D341Med (cell line): ENCODE measurements at places on chromosomes 2 and 18.
A peak's percentile ranks its signal among the peaks of the same experiment; 100 is the strongest.

DNA sequence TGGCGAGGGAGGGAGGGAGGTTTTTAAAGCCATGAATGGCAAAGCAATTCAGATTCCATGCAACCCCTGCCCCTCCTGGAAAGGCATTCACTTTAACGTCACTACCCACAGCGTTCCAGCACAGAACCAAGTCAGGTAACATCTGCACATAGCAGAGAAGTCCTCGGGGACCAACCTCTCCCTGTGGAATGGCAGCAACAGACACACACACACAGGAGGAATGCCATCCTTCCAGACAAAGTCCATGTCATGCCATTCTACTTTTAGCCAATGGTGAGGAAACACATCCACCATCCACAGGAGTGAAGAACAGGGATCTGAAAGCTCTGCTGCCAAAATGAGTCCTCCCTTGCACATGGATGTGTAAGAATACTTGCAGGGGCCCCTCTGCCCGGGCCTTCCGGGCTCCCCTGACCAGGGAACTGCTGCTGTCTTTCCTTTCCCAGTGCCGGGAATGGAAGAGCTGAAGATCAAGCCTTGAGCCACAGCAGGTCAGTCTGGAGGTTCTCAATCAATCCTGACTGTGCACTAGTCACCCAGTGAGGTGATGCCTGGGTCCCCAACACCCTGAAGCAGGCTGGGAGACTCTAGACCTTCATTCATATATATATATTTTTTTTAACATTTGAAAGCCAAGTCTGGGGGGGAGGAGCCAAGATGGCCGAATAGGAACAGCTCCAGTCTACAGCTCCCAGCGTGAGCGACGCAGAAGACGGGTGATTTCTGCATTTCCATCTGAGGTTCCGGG lies 63.7 kb downstream of the UXS1 start:
- DNase-seq, result no peak

GRCh38 chr2:199471443-199472057 lies 13.8 kb upstream of the SATB2 start:
- peak; percentile 89 for DNase-seq

- DNase-seq, result no peak
These were observed 101.3 kb downstream of the CDC42EP3 start for GRCh38 chr2:37569986-37570679.

DNA sequence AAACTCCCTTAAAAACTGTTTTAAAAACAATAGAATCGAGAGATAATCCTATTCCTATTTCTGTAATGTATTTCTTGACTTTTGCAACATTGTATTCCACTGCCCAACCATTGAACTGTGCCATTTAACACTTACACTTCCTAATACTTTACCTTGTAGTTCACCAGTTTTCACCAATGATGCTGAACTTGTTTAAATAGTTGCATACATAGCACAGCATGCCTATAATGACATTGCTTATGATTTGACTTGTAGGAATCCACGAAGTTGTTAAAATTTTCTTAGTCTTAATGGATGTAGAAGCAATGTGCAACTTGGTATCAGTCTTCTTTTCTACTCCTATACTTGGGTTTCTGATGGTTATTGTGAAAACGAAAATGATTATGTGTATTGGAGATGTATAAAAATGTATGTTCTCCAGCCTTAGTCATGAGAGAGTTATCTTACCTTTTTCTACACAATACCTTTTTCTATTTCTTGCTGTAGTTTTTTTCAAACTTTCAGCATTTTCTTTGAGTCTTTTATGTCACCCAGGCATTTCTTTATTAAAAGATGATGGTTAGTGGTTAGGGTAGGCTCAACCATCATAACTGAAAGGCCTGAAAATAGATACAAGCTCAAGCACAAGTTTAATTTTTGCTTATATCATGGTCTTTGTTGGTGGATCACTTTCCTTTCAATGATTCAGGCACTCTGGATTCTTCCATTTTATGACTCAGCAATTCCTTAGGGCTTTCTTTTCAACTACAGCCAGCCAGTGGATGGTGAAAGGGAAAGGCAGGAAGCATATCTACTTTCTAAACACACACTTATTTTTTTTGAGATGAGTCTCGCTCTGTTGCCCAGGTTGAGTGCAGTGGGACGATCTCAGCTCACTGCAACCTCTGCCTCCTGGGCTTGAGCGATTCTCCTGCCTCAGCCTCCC lies 9.4 kb downstream of the GPD2 start:
- no peak for DNase-seq

DNA sequence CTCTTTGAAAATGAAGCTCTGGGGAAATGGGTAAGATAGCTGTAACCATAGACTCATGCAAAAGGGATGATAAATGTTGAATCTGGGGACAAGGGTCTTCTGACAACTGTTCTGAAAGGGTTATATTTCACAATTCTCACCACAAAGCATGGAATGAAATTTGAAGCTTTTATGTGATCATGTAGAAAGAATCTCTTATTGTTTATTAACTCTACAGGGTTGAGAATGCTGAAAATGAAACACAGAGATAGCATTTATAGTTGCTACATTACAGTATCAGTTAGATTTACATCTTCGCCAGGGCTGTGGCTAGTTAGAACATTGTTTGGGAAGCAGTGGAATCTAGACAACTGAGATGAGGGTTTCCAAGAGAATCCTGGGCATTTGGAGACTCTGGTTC lies 97.4 kb upstream of the LHCGR start:
- no peak for DNase-seq

- peak; percentile 52 for DNase-seq
These were observed 3.2 kb downstream of the KIF1A start for GRCh38 chr2:240816584-240817495.

DNA sequence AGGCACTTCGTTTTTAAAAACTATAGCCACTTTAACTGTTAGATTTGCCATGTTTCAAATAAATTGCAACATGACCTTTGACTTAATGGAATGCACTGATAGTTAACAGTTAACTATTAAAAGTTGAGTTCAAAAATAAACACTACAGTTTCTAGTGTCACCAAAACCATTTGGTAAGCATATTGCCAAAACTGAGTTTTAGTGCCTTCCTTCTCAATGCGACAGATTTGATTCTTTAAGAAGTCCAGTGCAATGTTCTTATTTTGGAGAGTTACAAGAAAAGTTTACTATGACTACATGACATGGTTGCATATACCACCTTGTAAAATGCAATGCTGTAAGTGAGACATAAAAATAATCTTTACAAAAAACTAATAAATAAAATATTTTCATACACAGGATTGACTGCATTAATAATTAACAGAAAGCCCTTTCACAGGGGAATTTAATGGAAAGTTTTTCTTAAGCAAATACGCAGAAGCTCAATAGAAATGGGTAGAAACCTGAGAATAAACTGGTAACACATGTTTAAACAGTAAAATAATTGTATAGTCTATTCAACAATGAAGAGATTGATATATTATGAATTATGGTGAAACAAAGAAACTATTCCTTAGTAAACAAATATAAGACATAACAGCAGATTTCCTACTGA lies 53.8 kb downstream of the GRB14 start:
- no peak for DNase-seq
